ENCODE measurements at places on chromosomes 5 and 9. TPM values are rescaled to one million over a fixed set of nuclear protein-coding genes. Genes with fewer than 3 reads are reported as not detected.

The ELAVL2 gene
- total RNA-seq, result not detected

The SLC25A2 gene
- 0.43 TPM for total RNA-seq

DNA sequence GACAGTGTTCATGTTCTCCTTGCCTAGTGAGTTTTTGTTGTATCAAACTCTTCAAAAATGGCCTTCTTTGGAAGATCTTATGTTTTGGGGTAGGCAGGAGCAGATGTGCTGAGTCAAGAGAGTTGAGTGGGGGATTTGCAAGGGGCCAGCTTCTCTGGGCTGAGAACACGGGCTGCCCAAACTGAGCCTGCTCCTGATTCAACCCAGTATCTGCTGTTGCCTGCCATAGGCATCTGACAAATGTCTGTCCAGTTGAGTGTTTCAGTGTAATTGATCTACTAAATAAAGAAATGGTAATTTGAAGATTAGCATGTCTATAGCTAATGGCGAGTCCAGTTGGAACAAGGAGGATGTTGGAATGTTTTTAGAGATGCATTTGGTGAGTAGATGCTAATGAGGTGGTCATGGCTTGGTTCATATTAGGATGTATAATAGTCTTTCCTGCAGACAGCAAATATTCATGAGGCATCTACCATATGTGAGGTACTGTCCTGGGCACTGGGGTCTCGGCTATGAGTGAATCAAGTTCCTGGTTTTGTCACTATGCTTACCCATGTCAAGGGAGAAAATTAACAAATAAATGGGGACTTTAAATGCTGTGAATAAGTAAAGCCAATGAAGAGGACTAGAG lies 119.5 kb downstream of the ADCY2 start:
- DNase-seq, result no peak

GRCh38 chr5:120314191-120314590 lies 149.9 kb upstream of the PRR16 start:
- DNase-seq, result no peak

GRCh38 chr9:4862506-4863250 lies 69.9 kb downstream of the RCL1 start:
- no peak for DNase-seq

DNA sequence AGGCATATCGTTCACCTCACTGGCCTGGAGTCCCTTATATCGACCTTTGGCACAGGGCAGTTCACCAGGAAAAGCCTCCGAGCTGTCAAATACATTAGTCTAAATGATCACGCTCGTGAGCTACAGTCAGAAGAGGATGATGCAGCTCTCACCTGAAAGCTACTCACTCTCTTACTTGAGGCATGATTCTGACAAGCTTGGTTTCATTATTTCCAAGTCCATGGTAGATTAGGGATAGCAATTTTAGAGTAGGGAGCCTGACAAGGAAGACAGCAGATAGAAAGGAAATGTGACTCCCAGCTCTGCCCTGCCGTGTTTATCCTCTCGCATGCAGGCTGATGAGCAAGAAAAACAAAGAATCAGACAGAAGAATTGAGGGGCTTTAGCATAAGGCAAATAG lies 98.0 kb upstream of the MAP1B start:
- DNase-seq, result no peak

- no peak for DNase-seq
Observed at GRCh38 chr9:131971482-131972074, 108.1 kb downstream of the MED27 start.

- DNase-seq, result no peak
Observed at GRCh38 chr9:71544464-71544863, 223.8 kb downstream of the CEMIP2 start.
